Mesendoderm (in vitro differentiated cells): ENCODE measurements at places on chromosomes 4 and X.
A peak's percentile ranks its signal among the peaks of the same experiment; 100 is the strongest.

- no peak for DNase-seq
These were observed 20.3 kb upstream of the PACRGL start for GRCh38 chr4:20679951-20680350.

- no peak for DNase-seq
These were observed 2.3 kb upstream of the HPRT1 start for GRCh38 chrX:134457708-134458107.

DNA sequence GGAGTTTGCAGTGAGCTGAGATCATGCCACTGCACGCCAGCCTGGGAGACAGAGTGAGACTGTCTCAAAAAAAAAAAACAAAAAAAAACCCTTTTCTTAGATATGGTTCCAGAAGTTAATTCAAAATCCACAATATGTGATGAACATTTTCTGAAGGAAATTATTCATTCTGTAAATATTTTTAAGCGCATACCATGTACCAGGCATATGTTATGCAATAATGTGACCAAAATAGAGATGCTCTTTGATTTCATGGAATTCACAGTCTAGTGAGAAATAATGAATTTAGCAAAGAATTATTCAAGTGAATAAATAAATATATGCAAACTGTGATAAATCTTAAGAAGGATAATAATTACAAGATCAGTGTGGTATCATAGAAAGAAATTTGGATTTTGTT is 174.7 kb downstream of the GC start:
- DNase-seq, result no peak

GRCh38 chr4:100889401-100889800 is 371.6 kb upstream of the EMCN start:
- no peak for DNase-seq

DNA sequence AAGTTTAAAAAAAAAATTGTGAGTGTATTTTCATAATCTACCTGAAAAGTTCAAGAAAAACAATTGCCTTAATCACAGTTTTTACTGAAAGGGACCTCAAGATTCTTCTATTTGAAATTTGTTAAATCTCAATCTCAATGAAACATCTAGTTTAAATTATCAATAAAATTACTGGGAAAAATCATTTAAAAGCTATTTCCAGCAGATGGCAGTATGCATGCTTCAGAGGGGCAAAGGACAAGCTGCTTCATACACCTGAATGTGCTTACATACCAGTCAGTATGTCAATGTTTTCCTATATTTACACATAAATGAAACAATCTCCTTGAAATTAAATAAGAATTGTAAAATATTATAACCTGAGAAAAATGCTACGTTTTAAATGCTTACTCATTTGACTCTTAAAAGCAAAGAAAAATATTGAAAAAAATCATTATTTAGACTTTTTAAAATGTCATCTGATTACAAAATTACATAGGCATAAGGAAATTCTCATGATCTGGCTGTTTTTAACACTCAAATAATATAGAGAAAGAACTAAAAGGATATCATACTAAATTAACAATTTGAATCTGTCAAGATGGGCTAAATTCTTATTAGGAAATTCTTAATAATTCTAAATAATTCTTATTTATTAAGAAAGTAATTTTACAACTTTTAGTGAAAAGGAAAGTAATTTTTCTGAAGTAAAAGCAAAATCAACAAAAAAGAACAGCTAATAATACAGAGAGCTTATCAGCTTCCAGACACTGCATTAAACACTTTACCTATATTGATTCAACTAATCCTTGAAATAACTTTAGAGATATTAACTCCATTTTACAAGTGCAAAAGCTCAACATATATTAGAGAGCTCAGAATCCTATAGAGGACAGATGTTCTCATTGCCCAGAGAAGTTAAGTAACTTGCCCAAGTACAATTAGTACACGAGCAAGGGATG is 242.1 kb downstream of the ADAMTS3 start:
- DNase-seq, result peak; percentile 51

DNA sequence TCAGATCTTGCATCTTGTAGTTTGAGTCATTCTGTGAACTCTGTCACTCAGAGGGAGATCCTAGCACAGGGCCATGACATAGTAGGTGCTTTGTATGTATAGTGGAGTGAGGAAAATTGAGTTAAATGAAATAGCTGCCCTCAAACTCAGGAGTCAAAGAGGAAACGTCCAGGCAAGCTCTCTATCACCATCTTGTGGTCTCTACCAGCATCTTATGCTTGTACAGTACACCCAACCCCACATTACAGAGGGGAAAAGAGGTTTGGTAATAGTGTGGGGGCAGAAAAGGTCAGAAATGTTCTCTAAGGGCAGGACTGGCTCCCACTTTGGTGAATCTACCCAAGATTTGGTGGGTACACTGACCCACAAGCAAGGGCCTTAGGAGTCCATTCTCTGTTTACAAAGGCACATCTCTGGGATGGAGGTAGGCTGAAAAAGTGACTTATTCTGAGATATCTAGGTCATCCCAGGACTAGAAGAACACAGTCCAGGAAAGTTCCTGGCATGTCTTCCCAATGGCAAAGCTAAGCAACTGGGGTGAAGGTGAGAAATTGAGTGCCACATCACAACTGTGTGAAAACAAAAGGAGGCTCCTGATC is 131.8 kb downstream of the OR13H1 start:
- DNase-seq, result peak; percentile 49

GRCh38 chr4:682490-683172 is 6.3 kb downstream of the SLC49A3 start:
- DNase-seq, result no peak

DNA sequence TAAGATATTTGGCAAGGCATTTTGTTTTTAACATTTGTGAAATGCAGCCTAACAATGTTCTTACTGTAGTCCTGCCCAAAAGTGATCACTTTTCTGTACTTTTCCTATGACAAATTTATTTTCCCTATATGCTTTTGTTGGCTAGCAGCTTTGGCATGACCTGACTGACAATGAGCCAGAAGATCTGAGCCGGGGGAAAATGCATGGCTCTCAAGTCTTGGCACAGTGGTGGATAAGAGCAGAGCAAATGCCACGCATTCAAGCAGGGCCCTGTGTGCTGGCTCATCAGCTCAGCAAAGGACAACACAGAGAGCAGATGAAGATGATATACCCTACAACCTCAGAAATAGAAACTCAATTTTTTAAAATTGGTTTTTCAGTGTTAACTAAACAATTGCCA is 187.3 kb downstream of the ANAPC10 start:
- no peak for DNase-seq

GRCh38 chr4:76782837-76783236 is 115.1 kb downstream of the SOWAHB start:
- DNase-seq, result peak; percentile 84

DNA sequence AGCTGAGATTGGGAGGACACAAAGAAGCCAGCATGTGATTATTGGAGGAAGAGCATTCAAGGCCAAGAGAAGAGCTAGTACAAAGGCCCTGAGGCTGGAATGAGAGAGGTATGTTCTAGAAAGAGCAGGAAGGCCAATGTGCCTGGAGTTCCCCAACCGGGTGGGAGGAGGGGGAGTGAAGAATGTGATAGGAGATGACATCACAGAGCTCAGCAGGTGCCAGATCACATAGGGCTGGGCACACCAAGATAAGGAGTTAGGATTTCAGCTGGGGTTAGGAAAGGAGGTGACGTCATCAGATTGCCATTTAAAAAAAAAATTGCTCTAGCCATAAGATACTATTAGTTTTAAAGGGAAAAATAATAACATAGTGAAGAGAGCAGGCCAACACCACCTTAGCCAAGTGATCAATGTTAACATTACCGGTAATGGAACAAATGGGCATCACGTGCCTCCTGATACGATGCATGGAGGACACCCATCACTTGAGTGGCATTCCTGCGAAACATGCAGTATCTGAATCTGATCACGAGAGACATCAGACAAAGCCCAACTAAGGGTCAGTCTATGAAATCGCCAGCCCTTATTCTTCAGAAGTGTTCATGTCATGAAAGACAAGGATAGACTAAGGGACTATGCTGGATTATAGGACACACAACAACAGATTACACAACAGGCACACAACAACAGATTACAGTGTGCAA is 344.3 kb downstream of the BCOR start:
- DNase-seq, result peak; percentile 95

DNA sequence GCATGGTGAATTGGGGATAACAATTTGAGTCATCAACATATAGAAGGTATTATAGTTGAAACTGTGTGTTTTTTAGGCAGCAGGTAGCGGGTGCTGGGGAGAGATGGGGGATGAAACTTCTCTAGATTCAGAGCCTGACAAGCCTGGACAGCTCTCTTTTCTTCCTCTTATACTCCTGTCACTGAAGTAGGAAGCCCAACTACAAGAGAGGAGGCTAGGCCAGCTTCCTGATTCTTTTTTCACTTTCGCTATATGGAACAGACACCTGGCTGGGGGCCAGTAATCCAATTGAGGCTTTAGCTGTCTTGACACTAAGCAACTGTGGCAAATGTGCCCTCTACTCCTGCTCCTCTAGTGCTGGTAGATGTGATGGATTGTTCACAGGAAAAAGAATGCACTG is 69.2 kb downstream of the PHKA1 start:
- DNase-seq, result peak; percentile 1

DNA sequence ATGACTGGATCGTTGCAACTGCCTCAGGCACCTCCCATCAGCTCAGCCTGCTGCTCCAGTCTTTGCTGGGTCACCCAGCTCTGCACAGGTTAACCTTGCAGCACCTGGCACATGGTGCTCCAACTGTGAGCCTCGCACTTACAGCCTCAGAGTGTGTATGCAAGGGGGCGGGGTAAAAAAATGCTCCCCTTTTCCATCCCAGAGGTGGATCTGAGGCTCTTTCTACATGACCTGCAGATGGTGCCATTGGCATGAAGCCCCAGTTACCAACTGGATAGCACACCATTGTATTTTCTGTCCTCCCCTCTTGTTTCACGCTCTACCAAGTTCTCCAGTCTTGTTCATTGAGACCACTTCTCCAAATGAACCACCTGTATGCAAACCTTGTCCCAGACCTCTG is 46.2 kb upstream of the TRPC3 start:
- DNase-seq, result peak; percentile 37

GRCh38 chr4:2259036-2259540 is 2.8 kb downstream of the MXD4 start:
- DNase-seq, result no peak

GRCh38 chrX:108178143-108178498 is 86.5 kb downstream of the ATG4A start:
- DNase-seq, result peak; percentile 0
